ENCODE measurements at places on chromosomes 1 and 21. TPM values are rescaled to one million over a fixed set of nuclear protein-coding genes. Genes with fewer than 3 reads are reported as not detected.

DRAXIN gene
- not detected for total RNA-seq

OR2G3 gene
- not detected for total RNA-seq

- DNase-seq, result no peak
Observed at GRCh38 chr21:43983390-43983789, 28.7 kb upstream of the TRAPPC10 start.

DNA sequence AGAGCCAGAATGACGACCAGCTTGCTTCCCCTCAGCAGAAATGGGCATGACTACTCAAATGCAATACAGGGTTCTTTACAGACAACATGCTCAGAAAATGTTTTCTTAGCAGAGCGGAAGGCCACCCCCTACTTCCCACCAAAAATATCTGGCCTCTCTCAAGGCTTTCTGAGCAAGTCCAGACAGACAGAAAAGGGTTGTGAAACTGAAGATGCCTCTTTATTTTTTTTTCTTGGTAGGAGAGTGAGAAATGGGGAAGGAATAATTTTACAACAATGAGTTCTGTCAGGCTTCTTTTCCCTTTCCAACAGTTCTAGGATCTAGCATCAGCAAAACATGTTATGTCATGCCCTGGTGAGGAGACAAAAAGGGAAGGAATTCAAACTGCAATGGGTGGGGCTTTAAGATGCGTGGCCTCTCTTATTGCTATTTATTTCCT lies 172.0 kb upstream of the CAMK1G start:
- DNase-seq, result peak; percentile 47

- DNase-seq, result peak; percentile 54
Observed at GRCh38 chr1:149844101-149844500, 55.3 kb upstream of the BOLA1 start.

DNA sequence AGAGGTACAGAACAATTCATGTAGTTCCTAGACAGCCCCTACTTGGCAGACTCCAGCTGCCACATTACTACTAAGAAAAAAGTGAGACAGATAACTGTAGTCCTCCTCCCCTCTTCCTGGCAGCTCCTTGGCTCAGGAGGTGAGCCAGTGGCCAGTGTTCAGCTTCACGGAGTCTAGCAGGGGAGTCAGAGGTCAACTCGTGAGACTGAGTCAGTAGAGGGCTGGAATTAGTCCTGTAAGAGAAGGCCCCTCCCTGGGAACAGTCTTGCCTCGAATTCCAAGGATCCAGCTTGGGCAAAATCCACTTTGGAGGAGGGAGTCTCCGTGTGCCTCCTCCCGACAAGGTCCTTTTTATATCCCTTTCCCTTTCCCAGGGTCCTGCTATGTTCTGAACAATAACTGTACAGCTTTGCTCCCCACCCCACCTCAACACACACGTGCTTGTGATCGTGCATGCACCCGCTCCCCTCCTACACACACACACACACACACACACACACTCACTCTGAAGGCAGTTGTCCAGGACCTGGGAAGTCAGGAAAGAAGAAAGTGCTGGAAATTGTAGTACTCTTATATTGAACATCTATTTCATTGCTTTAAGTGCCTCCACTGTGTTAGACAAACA lies 22.5 kb upstream of the SLC27A3 start:
- DNase-seq, result peak; percentile 93

- DNase-seq, result no peak
Observed at GRCh38 chr1:21335750-21336224, 45.5 kb upstream of the ECE1 start.

DNA sequence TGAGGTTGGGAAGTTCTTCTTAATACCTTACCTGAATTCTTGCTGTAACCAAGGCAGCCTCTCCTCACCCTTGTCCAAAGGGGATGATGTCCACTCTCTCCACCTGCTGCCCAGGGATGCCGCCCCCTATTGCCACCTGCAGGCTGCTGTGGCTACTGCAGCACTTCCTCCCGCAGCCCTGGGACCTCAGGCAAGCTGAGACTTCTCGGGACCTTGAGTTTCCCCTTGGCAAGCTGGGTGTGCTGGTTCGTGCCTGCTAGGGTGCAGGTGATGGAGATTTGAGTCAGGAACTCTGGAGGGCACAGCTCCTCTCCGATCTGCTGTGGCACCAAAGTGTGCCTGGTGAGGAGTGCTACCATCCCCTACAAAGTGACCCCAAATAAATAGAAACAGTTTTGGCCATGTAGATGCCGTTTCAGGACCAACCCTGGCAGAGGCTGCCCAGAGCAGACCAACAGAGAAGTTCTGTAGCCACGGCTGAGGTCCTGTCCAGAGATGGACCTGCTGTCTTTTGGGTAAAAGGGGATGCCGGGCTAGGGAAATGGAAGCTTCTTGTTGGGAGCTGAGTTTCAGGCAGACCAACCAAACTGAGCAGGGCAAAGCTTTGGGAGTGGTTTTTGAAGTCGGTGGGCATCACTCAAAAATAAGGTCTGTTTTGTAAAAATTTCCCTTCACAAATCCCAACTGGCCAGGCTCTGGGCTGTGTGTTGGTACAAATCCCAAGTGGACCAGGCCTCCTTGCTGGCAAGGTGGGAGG lies 31.7 kb downstream of the RUNX3 start:
- DNase-seq, result peak; percentile 34

GRCh38 chr21:39581414-39581813 lies 31.3 kb upstream of the B3GALT5 start:
- DNase-seq, result no peak

DNA sequence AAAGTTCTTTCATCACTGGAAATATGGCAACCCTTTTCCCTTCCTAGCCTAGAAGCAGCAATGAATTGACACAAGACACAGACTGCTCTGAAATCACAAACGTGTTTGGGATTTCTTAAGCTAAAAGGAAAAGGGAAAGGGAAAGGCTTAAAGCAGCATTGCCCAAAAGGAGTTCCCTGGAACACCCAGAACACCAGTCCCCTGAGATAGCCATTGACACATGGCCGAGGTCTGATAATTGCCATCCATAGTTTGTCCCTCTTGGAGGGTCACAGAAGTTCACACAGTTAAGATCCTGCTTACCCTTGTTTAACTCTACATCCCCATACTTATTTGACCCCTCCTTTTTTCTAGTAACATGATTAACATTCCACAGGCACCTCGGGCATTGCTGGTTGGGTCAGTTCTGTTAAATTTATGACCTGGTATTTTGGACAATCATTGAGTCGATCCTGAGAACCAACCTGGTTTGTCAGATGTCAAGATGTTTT lies 72.9 kb downstream of the ZNF281 start:
- DNase-seq, result no peak

DNA sequence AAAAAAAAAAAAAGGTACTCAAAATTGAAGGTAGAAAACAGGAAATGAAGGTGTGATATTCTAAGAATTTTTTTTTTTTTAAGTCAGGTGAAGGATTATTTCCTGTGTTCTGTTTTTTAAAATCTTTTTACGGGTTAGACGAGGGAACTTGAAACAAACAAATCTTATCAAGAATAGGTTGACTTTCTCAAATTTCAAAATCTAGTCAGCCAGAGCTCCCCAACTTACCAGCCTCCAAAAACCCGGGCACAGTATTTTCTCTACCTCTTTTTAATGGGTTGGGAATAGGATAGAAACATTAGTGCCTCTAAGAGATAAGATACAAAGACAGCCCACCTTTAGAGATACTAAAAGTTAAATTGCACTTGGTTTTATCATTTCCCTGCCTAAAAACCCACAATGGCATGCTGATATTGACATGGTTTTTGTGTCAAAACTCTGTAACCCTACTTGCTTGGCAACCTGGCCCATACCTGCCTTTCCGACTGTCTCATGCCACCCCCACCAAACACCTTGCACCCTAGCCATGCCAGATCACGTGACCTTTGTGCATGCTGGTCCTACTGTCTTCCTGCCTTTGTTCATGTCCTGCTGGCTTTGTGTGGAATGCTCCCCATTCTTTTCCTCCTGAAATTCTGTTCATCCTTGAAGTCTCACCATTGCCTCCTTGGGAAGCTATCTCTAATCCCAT lies 4.2 kb downstream of the RCAN3 start:
- no peak for DNase-seq

GRCh38 chr1:178101654-178102053 lies 7.8 kb downstream of the RASAL2 start:
- peak; percentile 84 for DNase-seq

DNA sequence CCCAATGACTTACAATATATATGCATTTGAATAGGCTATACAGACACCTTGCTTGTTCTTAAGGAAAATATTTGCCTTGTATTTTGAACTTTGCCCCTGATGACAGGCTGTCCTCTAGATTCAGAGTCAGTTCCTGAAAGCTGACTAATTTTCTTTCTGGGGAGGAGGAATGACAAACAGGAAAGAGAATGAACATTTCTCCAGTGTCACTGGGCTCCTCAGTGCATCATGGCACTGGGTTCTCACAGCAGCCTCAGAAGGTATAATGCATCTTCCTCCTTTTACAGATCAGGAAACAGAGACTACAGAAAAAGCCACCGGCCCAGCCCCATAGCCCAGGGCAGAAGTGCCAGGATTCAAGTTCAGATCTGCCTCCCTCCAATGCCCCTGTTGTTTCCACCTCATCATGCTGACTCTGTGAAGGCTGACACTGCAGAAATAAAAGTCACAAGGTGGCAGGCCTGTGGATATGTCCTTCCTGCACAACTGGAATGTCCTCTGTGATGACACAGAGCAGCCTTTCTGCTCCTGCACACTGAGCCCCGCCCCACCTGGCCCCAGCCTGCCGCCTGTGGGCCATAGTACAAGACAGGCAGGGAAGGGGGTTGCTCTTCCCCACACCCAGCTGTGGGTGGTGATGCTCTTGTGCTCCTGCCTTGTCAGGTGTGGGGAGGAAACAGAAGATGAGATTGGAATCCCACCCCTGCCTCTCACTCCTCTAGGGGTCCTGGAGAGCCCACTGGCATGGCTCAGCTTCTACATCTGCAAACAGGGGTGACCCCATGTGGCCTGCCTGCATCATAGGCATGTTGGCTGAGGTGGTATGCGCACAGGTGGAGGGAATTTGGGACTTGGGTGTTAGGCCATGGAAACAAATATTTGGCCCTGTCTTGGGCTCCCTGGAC lies 6.4 kb downstream of the TTC22 start:
- no peak for DNase-seq

DNA sequence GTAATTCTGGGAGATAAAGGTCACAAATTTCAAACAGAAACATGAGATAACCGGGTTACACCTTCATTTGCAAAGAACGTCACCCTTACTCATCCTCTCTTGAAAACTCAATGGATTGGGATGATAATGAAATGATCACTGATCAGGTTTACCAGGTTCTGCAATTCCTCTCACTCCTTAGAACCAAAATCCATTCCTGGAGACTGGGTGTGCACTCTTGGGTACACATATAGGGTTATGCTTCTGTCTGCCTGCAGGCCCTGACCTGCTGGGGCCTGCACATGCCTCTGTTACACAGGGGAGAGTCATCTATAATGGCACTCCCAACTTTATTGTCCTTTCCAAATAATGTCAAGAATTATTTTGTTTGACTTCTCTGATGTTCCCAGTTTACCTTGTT lies 8.3 kb downstream of the SUSD4 start:
- DNase-seq, result no peak

Data from fibroblast of villous mesenchyme (primary cell).